ENCODE measurements at places on chromosomes 5 and 9.

- DNase-seq, result no peak
Observed at GRCh38 chr5:135296900-135297816, 101.9 kb downstream of the MACROH2A1 start.

- DNase-seq, result no peak
Observed at GRCh38 chr5:127892467-127893207, 189.4 kb downstream of the CCDC192 start.

DNA sequence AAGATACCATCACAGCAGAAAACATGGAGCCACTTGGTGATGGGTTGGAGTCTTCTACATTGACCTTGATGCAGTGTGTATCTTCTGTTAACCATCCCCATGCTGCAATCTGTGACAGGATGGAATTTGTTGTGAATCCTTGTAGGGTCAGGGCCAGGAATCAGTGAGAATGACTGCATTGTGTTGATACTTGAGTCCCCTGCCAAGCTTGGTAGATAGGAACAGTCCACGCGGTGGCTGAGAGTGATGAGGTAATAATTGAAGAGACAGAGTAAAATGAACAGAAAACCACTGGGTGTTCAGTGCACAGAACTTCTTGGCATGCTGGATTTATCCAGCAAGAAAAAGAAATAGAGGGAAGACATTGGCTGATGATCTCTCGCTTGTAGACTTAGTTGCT is 217.5 kb downstream of the MAN2A1 start:
- DNase-seq, result no peak

DNA sequence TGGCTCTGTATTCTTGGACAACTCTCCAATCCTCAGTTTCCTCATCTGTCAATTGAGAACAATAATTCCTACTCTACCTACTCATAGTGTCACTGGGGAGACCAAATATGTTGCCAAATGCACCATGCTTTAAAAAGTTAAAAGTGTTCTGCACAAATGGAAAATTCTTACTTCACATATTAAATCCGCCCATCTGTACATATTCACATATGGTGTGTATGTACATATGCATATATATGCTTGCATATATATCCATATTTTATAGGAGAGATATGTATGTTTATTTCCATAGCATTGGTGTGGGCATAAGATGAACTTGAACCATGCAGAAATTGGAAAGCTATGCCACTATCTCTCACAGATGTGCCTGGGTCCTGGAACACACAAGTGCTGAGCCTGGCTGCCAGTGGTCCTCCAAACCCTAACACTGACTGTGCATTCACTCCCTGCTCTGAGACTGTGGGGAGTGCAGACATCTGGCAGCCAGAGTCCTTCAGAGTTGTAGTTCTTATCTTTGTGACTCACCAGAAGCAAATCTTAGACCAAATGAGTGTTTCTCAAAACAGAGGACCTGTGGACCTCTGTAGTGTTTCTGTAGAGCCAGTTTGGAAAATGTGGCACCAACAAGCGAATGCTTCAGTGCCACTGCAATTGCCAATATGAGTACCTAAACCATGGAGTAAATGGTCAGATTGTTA is 168.7 kb downstream of the GRIA1 start:
- DNase-seq, result peak; percentile 44

DNA sequence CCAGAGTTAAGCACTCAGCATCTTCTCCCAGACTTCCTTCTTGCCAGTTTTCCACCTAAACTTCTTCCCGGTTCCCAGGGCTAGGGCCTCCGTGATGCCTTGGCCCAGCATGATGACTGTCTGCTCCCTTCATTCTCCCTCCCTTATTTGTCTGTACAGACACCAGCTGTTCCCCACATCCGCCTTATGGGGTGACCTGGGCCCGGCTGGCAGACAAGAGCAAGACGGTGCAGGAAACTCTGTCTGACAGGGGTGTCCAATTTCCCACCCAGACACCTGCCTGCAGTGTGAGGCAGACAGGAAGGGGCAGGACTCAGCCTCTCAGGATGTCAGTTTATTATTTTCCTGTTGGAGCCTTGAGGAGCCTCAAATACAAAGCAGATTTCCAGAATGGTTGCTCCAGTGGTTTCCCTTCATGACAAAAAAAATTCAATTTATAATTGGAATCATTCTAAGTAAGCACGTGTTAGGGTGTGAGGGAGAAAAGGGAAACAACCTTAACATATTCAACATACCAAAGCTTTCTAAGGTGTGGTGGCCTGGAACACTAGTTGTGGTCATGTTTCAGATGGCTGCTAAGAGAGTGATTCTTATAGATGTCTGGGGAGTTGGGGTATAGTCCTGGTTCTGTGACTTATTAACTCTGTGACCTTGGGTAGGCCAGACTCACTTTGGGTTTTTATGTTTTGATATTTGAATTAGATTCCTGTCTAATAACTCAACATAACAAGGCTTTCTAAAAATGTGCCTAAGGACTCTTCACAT is 234.5 kb downstream of the PAPPA start:
- no peak for DNase-seq

- no peak for DNase-seq
Observed at GRCh38 chr9:121731919-121732318, 80.5 kb downstream of the DAB2IP start.

- DNase-seq, result no peak
Observed at GRCh38 chr5:163089926-163090325, 347.5 kb upstream of the CCNG1 start.

DNA sequence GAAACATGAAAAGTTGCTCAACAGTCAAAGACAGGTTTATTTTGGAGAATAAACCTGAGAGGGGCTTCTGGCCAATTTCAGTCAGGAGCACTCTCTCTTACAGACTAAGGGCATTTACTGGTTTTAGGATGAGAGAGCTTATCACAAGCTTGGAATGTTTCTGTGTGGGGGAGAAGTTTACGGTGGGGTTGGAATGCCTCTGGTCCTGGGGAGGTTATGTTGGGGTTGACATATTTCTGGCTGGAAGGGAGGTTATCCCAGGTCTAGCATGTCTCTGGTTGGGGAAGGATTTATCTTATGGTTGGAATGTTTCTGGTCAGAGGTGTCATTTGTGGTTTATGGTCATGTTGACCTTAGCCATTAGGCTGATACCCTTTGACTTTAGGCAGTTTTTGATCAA is 1867.3 kb downstream of the EFNA5 start:
- DNase-seq, result no peak

DNA sequence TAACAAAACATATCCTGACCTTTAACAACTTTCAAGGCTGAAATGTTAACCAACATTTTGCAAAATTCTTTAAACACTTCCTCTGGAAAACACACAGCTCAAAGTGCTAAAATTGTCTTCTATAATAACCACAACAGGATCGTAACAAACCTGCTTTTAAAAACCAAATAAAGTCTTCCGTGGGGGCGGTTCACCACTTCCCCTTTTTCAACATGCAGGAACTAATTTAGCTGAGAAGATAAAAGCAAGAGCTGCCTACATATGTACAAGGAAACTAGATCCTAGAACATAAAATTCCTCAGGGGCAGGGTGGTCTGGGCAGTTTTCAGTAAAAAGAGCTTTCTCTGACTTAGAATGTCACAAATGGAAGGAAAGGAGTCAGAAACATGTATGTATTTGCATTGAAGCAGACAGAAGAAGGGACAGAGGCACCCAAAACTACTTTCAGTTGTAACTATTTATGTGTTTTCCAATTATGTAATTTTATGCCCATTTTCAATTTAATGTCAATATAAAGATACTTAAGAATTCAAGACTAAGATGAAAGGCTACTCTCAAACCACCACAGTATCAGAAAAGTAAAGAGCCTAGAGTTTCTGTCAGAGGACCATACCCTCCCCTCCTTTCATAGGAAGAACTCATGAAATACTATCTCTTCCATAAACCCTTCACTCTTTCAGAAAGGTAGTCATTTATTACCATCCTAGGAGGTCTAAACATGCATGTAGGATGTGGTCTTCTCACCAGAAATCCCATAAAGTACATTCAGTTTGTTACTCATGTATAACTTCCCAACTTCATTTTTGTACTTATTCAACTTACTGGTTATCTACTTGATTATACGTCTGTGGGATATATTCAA is 185.9 kb upstream of the RASA1 start:
- DNase-seq, result no peak

GRCh38 chr5:116856271-116856670 is 281.6 kb upstream of the SEMA6A start:
- DNase-seq, result no peak

GRCh38 chr9:98364086-98364485 is 108.6 kb upstream of the TBC1D2 start:
- DNase-seq, result no peak

DNA sequence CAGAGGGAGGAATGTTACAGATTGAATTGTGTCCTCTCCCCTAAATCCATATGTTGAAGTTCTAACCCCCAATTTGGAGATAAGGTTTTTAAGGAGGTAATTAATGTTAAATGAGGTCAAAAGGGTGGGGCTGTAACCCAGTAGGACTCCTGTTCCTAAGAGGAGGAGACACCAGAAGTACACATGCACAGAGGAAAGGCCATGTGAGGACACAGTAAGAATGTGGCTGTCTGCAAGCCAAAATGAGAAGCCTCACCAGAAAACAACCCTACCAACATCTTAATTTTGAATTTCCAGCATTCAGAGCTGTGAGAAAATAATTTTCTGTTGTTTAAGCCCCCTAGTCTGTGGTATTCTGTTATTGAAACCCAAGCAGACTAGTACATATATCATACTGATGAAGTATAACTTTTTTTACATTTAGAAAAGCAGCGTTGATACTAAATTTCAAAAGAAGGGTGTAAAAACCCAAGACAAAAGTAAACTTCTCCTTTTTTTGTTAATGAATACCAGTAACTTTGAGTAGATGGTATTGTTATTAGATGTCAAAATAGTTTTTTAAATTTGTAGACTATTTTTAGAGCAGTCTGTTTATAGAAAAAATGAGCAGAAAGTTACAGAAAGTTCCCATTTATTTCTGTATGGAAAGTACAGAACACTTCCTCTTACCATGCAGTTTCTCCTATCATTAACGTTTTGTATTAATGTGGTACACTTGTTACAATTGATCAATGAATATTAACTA is 25.1 kb downstream of the RNF180 start:
- no peak for DNase-seq

- DNase-seq, result peak; percentile 47
Observed at GRCh38 chr5:143733665-143734455, 78.1 kb upstream of the HMHB1 start.

GRCh38 chr9:25322142-25322541 is 356.1 kb downstream of the TUSC1 start:
- DNase-seq, result no peak

DNA sequence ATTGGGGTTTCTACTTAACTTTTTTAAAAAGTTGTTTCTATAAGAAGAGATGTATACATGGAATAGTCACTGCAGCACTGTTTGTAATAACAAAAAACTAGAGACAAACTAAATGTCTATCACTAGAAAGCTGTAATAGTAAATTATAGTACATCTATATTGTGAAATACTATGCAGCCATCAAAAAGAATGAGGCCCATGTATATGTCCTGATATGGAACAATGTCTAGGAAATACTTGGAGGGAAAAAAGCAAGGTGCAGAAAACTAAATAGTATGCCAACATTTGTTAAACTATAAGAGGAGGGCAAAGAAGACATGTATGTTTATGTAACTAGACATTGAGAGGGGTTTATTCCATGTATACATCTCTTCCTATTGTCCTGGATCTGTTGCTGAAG is 2.9 kb upstream of the RAB14 start:
- no peak for DNase-seq

- no peak for DNase-seq
Observed at GRCh38 chr9:128204858-128205257, 1.7 kb downstream of the DNM1 start.

DNA sequence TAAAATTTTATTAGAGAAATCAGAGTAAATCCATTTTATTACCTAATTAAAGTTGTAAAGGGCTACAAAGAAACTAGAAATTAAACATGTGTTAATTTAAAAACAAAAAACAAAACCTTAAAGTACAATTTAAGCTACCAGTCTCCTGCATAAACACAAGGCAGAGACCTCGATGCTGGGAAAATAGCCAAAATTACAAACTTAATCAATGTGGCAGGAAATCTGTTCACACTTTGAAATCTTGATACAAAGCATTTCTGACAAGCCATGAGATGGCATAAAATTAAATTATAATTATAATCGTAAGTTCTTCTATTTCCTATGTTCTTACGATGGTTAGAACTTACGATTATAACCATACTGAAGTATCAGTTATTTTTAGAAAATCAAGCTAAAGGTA is 158.0 kb upstream of the FREM1 start:
- DNase-seq, result no peak

DNA sequence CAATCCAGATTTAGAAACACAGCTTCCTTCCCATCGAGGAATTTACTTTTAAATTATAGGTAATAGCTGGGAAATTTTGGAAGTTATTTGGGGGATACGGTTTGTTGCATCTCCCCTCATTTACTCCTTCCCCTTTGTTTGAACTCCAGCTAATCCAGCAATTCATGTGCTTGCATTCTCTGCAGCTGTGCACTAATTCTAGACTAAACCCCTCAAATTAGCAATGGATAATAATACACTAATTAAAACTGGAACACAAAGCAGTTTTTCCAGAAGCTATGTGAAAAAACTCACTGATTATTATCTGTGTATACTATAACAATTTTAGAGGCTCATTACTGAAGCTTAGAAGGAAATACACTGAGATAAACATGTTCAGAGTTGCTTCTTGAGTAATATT is 751.2 kb upstream of the ZNF608 start:
- no peak for DNase-seq

- no peak for DNase-seq
Observed at GRCh38 chr5:163893281-163893680, 387.9 kb downstream of the MAT2B start.

- no peak for DNase-seq
Observed at GRCh38 chr9:33209394-33209793, 30.6 kb upstream of the SPINK4 start.

DNA sequence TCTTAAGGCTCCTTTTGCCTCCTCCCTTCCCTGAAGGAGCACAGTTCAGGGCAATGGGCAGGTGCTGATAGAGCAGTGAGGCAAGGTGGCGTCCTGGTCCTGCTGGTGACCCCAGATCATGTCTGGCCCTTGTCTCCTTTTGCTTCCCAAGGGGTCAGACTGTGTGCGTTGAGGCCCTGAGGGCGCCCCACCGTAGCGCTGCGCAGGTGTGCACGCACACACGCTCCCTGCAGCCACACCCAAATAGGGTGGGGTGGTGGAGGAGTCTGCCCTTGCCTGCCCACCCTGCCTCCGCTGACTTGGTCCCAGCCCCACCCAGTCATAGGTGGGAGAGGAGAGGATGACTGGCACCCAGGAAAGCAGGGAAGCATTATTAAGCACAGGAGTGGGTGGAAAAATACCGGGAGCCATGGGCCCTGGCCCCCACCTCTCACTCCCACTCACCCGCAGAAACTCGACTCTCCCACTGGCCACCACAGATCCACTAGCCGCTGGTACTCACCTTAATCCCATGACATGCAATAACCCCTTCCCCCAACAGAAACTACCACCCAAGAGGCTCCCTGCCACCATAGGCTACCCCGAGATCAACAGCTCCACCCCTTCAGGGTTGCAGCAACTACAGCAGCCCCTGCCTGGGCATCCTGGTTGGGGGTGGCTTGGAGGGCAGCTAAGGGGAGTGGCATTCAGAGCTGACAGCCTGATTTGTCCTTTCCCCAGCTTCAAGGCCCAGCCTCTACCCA is 16.7 kb downstream of the PDLIM4 start:
- DNase-seq, result no peak

GRCh38 chr5:18219241-18219640 is 585.0 kb downstream of the TAF11L14 start:
- no peak for DNase-seq

All from GM04504 (cell line).